ENCODE measurements at places on chromosomes 7 and 10.
A peak's percentile ranks its signal among the peaks of the same experiment; 100 is the strongest.

DNA sequence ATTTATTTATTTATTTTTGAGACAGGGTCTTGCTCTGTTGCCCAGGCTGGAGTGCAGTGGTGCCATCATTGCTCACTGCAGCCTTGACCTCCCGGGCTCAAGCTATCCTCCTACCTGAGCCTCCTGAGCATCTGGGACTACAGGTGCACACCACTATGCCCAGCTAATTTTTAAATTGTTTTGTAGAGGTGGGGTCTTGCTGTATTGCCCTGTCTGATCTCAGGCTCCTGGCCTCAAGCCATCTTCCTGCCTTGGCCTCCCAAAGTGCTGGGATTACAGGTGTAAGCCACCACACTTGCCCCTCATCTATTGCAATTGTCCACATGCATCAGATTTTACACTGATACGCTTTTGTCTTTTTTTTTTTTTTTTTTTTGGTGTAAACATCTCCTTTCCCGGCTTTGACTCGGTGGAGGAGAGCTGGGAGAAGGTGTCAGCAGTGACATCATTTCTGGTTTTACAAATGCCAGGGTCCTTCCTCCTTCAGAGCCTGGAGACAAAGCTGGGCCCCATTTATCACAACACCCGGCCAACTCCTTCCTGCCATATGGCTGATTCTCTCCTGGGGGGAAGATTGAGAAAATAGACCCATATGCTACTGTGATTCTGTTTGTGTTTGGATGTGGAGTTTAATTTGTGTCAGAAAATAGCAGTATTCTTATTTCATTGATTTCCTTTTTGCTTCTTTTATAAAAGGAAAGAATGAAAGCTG is 61.3 kb downstream of the GALNT17 start:
- no peak for DNase-seq

GRCh38 chr7:98341106-98341505 is 59.6 kb downstream of the BRI3 start:
- DNase-seq: no peak

- no peak for DNase-seq
These were observed 35.7 kb downstream of the PPP1R9A start for GRCh38 chr7:94943134-94943533.

DNA sequence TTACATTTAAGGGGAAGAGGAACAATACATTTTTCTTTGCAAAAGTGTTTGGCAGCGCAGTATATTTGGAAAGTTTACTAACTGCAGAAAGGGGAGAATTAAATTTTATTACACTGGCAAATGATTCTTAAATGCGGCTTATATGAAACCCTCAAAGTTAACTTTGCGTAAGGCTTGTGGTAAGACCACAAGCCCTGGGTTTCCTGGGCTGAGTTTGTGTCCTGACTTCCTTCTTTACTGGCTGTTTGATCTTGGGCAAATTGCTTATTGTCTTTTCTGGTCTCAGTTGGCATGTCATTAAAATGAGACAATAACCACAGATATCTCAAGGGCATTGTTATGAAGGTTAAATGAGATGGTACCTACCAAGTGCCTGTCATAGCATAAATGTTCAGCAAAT is 106.8 kb downstream of the GLRX3 start:
- DNase-seq: no peak

DNA sequence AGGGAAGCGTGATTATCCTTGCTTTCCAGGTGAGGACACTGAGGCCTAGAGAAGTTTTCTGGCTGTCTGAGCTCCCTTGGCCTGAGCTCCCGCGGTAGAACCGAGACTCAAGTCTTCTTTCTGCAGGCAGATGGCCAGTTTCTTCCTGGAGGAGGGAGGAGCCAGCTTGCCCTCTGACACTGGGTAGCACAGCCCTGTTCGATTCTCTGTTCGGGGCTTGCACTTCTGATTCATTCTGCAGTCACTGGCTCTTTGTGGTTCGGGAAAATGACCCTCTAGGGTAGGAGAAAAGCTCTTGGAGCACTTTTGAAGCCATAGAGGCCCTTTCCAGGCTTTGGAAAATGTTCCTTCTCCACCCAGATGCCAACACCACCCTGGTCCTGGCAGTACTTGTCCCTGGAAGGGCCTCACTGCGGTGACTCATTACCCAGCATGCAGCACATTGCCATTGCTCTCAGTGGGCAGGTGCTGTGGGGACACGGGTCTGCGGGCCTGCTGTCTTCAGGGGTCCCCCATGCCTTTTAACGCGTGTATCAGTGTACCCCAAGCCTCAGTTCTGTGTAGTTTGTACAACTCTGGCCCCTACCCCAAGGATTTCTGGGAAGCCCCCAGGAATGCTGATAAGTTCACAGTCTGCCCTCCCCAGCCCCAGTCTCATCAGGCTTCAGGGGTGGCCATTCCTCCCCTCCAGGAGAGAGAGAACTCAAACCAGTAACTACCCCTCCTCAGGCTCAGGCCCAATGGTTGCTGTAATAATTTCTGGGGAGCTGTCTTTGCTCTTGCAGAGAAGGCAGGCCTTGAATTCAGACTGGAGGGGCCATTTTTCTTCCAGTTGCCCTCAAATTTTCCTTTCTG is 11.9 kb downstream of the CHST3 start:
- no peak for DNase-seq

DNA sequence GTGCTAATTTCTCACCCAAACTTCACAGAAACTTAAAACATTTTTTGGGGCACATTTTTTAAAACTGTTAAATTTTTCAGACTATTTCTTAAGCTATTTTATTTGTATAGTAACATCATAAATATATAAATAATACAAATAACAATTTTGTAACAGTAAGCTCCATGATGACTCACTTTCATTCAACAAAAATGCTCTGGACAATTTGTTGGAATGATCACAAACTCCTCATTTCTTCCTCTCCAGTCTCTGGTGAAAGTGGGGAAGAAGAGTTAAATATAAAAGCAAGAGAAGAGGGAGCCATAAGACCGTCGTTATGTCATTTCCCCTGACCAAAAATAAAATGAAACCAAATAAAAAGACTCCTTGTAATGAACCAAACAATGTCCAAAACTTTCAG is 162.4 kb downstream of the AGMO start:
- no peak for DNase-seq

DNA sequence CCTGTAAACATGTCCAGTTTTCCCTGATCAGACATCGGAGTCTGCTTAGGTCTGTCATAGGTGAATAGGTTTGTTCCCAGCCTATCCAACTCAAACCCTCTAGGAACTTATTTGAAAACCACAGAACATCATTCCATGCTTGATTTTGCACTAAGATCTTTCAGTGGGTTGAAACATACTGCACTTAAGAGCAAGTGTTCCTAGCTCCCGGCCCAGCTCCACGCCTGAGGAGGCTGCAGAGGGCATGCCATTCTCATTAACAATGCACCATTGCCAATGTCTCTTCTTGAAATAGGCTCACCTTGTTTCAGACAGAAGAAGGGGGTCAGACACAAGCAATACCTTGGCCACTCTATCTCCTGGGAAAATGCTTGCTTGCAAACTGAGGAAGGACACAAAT is 78.0 kb upstream of the EGR2 start:
- DNase-seq: no peak

- peak; percentile 18 for DNase-seq
These were observed 23.5 kb upstream of the ORC5 start for GRCh38 chr7:104231054-104232046.

DNA sequence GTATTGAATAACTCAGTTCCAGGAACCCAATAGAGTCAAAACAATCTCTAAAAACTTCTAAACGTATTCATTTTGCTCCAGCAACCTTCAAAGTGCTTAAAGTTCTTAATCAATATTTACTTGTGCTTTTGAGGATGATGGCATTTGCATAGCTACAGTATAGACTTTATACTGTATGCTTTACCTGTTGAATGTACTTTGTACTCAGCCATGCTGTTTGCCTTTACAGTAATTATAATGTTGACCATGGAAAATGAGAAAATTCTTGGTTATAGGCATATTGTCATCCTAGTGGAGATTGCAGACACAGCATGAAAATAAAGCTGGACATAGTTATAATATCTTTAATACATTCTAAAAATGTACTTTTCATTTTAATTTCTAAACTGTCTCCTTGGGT is 762.7 kb upstream of the PHF14 start:
- no peak for DNase-seq

DNA sequence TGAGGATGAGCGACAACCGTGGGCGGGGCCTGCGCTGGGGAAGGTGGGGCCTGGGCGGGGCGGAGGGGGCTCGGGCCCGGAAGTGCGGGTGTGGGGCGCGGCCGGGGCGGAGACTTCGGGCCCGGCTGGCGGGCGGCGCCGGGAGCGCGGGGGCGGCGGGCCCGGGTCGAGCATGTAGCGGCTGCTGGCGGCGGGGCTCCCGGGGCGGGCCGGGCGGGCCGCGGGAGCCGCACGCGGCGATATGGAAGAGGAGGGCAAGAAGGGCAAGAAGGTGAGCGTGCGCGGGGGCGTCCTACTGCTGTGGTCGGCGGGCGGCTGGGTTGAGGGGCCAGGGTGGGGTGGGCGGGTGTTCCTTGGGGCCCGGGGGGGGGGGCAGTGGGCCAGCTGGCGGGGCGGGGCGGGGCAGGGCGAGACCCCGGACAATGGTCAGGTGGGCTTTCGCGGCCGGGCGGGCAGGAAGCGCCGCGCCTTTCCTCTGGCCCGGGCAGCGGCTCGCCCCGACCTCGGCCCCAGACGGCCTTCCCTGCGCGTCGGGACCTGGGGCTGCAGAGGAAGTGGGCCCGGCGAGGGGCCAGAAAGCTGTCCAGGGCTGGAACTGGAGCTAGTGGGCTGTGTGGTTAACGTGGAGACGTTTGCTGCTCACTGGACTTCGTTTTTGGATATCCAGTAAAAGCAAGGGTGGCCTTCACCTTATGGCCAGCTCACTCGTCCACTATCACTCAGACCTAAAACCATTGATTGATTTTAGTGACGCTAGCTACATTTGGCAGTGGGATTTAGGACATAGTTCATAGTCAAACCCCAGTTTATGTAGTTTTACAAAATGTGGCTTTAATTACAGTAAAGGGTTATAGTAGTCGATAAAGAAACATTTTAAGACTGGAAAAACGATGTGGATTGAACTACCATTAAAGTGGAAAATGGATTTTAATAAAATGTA is at the start of gene CCM2:
Gene CCM2, plus strand, starts transcription at position 109 of the 940 bp plus-strand sequence. Its CDS starts 133 bp downstream, at position 242.
- DNase-seq: no peak

- no peak for DNase-seq
These were observed 113.6 kb upstream of the BTBD16 start for GRCh38 chr10:122157451-122157850.

DNA sequence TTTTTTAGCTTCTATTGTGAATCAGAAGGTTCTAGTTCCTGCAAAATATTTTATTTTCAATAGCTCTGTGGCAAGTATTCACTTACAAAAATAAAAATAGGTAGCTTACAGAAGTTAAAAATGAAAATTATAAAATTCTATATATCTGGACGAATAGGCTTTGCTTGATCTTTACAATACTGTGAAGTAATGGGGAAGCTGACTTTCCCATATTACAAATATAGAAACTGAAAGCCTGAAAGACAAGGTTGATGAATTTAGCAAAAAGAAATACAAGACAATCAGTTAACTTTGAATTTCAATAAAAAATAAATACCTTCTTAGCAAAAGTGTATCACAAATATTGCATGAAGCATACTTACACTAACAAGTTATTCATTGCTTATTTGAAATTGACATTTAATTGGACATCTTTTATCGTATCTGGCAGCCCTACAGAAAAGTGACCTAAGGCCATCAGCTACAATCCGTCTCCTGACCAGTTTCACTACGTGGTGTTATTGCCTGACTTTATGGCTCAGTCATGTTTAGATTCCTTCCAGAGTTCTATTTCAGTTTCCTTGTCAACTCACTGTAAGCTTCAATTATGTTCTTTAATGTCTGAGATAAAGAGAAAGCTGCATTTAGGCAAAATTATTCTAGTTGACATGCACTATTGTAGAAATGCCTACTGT is 310.5 kb upstream of the HGF start:
- DNase-seq: no peak

- DNase-seq: no peak
These were observed 23.9 kb upstream of the ATP6V0A4 start for GRCh38 chr7:138821912-138822311.

Measured in activated B cell treated with CpG ODN at 0.5 μM for 24 hours (primary cell).